Panc1 (cell line): ENCODE measurements at places on chromosomes 11 and 22. TPM values are rescaled to one million over a fixed set of nuclear protein-coding genes. Genes with fewer than 3 reads are reported as not detected.

Gene OR1S1
- not detected for total RNA-seq

DNA sequence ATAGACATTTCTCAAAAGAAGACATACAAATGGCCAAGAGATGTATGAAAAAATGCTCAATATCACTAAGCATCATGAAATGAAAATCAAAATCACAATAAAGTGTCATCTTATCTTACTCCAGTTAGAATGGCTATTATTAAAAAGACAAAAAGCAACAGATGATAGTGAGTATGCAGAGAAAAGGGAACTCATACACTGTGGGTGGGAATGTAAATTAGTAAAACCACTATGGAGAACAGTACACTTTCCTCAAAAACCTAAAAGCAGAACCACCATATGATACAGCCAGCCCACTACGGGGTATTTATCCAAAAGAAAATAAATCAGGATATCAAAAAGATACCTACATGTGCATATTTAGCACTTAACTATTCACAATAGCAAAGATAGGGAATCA is 700.0 kb upstream of the ANO5 start:
- no peak for DNase-seq

DNA sequence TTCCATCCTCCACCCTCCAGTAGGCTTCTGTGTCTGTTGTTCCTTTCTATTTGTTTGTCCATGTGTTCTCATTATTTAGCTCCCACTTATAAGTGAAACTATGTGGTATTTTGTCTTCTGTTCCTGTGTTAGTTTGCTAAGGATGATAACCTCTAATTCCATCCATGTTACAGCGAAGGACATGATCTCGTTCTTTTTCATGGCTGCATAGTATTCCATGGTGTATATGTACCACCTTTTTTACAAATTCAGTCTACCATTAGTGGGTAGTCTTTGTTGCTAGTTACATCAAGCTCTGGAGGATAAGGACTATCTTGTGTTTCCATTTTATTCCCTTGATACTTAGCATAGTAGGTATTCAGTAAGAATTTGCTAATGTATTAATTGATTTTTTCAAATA is 664.2 kb upstream of the FAT3 start:
- no peak for DNase-seq

DNA sequence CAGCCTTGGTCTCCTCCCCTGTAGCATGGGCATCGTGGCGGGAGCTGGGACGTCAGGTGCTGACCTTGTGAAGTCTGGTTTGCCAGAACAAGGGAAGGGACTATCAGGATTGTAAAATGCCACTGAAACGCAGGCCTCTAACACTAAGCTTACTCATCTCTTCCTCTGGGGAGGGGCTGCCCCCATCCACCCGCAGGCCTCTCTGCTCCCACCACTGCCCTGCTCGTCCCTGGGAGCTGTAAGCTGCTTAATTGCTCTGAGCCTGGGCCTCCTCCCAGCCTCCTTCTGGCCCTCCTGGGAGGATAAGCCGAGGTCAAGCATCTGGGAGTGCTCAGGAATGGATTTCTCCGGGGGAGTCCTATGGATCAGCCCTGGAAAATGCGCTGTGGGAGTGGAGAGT is 8.4 kb downstream of the SHISAL1 start:
- no peak for DNase-seq

DNA sequence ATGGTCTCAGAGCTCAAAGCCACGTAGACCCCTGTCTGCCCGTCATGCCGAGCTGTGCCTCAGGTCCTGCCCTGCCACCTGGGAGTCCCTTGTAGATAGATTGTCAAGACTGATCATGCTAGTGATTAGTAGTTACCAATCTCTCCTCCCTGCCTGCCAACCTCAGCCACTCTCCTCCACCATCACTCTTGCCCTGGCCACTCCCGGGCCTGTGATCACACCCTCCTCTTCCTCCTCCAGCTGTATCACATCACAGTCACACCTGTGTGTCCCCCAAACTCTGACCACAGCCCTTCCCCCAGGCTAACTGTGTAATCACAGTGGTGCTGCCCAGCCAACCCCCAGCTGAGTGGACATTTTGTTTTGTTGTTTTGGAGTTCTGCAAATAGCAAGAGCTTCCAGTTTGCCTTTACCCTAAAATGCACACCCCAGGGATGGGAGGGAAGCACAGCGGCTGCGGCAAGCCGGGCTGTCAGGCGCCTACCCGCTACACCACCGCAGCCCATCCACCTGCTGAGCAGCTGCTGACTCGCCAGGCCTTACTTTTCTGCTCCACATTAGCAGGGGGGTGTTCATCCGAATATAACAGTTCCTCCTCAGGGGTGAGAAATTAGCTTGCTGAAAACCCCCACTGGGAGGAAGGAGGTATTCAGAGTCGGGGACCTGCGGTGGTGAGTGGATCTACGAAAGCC is 45.8 kb downstream of the LRFN4 start:
- no peak for DNase-seq

DNA sequence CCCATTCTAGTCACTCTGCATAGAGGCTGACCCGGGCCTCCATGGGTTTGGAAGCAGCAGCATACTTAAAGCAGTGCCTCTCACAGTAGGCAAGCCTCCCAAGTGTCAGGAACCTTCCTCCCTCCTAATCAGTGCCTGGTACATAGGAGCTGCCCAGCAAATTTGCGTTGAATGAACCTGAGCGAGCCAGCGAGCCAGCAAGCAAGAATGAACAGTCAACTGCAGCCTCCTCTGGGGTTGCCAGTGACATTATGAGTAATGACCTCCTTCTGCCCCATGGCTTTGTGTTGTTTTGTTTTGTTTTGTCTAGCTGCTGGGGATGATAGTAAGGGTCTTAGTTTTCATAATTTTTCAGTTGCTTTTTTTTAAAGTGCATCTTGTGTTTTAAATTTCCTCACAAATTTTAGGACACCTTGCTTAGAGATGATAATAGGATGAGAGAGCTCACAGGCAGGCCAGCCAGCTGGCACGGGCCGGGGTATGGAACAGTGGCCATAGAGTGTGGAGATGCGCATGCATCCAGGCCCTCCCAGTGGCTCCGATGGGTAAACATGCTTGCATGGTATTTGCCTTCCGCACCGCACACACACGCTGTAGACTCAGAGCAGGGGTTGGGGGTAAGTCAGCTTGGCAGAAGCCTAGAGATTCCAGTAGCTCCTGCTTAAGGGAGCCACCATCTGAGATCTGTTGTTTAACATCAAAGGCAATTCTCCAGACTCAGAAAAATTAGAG is 36.1 kb downstream of the TTC12 start:
- DNase-seq = no peak

DNA sequence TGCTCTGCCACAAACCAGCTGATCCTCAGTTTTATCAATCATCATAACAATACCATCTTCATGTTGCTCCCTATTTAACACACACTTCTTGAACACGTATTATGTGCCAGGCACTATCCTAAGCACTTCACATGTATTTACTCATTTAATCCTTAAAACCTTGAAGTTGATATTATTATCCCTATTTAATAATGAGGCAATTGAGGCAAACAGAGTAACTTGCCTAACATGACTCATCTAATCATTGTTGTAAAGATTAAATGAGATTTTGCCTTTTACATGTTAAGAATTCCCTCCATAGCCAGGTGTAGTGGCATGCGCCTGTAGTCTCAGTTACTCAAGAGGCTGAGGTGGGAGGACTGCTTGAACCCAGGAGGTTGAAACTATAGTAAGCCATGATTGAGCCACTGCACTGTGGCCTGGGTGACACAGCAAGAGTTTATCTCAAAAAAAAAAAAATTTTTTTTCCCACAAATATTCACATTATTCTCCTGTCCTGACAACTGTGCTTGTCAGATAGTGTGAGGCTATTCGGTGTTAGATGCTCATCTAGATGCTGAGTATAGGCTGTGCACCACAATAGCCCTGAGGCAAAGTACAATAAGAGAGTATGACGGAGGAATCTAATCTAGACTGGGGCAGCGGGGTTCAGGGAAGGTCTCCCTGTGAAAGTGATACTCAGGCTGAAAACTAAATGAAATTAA is 13.4 kb downstream of the CKAP5 start:
- no peak for DNase-seq

GRCh38 chr11:66845876-66846212 is 2.6 kb downstream of the RCE1 start:
- no peak for DNase-seq

Gene ASCL2
- not detected for total RNA-seq

DNA sequence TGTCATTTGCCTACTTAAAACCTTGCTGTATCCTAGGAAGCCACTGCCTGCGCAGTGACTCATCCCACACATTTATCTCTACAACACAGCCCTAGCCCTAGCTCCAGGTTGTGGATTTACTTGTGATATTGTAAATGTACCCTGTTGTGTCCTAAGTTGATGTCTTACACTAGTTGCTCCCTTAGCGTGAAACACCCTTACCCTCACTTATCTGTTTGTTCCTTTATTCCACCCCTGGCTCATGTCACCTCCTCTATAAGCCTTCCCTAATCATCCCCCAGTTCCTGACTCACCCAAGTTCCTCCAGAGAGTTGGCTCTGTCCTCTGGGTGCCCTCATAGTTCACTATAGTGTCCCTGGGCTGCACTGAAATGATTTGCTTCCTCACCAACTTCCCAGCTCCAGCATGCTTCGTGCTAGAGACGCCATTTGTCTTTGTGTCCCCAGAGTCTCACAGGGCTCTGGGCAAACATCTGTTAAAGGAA is 431.8 kb upstream of the FAT3 start:
- DNase-seq = no peak

Gene SLC35F2
- 89.4 TPM for total RNA-seq

GRCh38 chr11:62500650-62501030 is 46.0 kb downstream of the AHNAK start:
- DNase-seq = no peak

GRCh38 chr11:76763573-76764346 is 19.4 kb upstream of the TSKU start:
- no peak for DNase-seq

GRCh38 chr22:50255607-50256006 is 4.5 kb upstream of the HDAC10 start:
- no peak for DNase-seq

GRCh38 chr22:27100789-27101188 is 443.4 kb downstream of the MIAT start:
- no peak for DNase-seq

DNA sequence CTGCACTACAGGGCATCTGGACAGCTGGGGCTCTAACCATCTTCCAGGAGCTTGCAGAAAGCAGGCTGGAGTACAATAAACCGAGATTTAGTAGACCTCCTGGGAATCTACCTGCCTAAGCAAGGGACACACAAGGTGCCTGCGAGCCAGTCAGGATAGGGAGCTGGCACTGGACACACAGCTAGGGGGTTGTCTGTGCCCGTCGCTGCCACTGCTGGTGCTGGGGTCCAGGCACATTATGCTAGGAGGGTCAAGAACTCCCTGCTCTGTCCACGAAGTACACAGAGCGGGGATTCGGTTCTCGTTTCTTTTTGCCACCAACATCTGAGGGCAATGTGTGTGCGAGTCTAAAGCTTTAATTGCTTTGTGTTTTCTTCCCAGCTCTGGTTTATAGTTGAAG is 4.2 kb downstream of the RIC8A start:
- no peak for DNase-seq

DNA sequence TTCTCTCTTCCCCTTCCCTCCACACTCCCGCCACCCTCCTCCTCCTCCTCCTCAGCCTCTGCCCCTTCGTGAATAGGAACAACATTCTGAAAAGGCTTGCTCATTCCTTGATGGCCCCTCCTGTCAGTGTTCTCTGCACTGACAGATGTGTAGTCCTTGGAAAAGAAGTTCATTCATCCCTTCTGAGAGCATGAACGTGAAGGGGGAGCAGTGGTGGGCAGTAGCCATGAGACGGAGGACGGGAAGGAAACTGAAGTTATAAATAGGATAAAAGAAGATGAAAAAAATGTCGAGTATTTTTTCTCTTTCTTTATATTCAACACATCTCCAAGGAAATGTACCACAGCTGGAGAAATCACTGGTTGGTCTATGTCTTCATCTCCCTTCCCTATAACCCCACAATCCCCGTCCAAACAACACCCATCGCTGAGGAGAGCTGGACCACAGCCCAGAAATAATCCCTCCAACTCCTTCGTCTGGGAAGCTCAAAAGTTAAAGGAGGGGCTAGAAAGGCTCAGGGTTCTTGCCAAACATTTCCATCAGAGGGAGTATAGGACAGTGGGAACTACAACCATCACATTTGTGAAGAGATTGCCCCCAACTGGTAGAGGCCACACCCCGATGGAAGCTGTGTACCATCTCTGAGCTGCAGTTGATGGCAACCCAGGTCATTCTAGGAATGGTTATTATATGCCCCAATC is 33.5 kb downstream of the ETS1 start:
- DNase-seq = no peak

- DNase-seq = no peak
Measured at GRCh38 chr11:95736809-95737208, 52.8 kb downstream of the FAM76B start.

DNA sequence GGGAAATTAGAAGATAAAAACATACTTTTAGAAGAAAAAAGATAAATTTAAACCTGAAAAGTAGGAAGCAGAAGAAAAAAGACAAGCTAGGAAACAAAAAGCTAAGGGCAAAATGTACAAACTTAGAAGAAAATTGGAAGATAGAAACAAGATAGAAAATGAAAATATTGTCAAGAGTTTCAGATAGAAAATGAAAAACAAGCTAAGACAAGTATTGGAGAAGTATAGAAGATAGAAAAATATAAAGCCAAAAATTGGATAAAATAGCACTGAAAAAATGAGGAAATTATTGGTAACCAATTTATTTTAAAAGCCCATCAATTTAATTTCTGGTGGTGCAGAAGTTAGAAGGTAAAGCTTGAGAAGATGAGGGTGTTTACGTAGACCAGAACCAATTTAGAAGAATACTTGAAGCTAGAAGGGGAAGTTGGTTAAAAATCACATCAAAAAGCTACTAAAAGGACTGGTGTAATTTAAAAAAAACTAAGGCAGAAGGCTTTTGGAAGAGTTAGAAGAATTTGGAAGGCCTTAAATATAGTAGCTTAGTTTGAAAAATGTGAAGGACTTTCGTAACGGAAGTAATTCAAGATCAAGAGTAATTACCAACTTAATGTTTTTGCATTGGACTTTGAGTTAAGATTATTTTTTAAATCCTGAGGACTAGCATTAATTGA is 1.0 kb downstream of the MALAT1 start:
- DNase-seq = no peak

DNA sequence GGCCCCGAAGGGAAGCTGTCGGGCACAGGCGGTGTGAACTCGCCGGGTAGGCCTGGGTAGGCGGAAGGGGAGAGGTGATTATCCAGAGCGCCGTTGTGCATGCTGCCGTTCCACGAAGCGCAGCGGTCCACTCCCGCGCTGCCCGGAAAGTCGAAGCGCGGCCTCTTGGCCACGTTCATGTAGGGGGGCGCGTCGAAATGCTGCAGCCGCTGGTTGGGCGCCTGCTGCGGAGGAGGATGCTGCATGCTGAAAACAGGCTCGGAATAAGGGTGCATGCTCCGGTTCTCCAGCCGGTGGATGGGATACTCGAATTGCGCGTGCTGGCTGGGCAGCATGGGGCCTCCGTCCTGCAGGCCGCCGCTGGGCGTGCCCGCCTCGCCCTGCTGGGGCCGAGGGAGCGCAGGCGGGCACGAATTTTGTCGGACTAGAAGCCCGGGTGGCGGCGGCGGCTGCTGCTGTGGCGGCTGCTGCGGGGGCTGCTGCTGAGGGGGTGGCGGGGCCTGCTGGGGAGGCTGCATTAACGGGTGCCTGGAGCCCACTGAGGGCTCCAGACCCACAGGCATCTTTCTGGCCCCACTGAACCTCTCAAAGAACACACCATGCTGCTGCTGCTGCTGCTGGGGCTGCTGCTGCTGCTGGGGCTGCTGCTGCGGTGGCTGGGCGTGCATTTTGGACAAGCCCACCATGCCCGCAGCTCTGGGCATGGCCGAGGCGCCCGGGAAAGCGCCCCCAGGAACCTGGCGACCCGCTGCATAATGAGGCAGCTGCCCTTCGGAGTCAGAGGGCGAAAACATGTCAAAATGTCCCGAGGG is 2.3 kb downstream of the MN1 start:
- DNase-seq = no peak

GRCh38 chr11:100902454-100903141 is 215.5 kb downstream of the ARHGAP42 start:
- no peak for DNase-seq
